Vagina (tissue), 2 donors: ENCODE measurements at places on chromosomes 4 and X. TPM values are rescaled to one million over a fixed set of nuclear protein-coding genes. Genes with fewer than 3 reads are reported as not detected.

The TLR3 gene
- total RNA-seq: 10.6 TPM

The TCP11X2 gene
- total RNA-seq: not detected

The CXCL11 gene
- not detected for total RNA-seq

The CFAP99 gene
- total RNA-seq: not detected

The AP1AR gene
- 28.2 TPM for total RNA-seq

The MAMLD1 gene
- total RNA-seq: 3.2 TPM

The VMA21 gene
- 21.6 TPM for total RNA-seq

DNA sequence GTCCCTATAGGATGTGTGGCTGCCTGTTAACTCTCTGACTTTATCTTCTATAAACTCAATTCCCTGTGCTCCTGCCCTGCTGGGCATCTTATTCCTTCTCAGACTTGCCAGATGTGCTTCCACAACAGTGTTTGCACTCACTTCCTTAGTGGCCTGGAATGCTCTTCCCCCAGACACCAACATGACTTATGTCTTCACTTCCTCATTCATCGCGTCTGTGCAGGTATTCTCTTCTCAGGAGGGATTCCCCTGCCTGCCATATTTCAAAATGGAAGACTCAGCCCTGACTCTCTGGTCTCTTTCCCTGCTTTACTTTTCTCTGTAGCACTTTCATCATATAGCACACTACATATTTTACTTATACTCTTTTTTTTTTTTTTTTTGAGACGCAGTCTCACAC, 344.0 kb downstream of the CENPC start:
- no peaks in the 10 kb centered on the region for H3K4me1 ChIP-seq
- no peaks in the 10 kb centered on the region for H3K27me3 ChIP-seq
- no peak overlapping the region for H3K4me3 ChIP-seq

GRCh38 chrX:135505351-135505750, 15.1 kb upstream of the INTS6L start:
- H3K27ac ChIP-seq: no peak overlapping the region
- H3K27me3 ChIP-seq: no peaks in the 10 kb centered on the region
- H3K4me3 ChIP-seq: no peak overlapping the region
- DNase-seq: no peak
- H3K36me3 ChIP-seq: no peaks in the 10 kb centered on the region

DNA sequence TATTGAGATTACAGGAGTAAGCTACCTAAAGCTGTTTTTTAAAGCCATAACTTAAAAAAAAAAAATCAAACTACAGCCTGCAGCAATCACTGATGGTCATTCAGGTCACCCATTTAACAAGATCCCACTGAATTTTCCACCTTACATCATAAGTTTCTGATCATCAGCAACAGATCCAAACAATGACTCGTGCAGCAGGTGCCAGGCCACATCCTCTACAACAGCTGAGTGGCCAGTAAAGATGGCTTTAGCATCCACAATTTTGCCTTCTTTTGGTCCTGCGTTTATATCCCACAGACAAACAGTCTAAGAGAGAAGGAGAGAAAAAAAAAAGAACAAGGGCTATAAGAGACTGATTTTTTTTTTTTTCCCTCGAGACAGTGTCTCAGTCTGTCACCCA, 16.6 kb downstream of the RBBP7 start:
- no peak overlapping the region for H3K27ac ChIP-seq
- H3K36me3 ChIP-seq: no peaks in the 10 kb centered on the region
- no peak for DNase-seq

DNA sequence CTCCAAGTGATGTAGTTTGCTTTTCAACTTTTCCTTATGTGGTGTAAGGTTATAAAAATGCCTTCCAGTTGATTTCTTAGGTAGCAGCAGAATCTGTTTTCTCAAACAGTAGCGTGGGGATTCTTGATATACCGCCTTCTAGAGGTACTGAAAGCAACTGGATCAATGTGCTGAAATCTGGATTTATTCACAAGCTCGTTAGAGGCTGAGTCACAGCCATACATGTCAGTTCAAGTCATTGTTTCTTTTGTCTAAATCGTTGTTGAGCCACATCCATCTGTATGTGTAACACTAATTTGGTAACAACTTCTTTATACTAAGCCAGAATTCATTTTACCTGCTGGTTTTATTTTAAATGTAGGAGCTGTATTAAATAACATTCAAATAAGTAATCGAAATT, 200.0 kb upstream of the MAD2L1 start:
- H3K27me3 ChIP-seq: no peaks in the 10 kb centered on the region
- H3K4me1 ChIP-seq: no peaks in the 10 kb centered on the region
- no peak for DNase-seq

- H3K27ac ChIP-seq: no peak overlapping the region
- H3K4me1 ChIP-seq: no peaks in the 10 kb centered on the region
- H3K4me3 ChIP-seq: no peak overlapping the region
- DNase-seq: no peak
Measured at GRCh38 chr4:104772849-104773248, 278.2 kb upstream of the CXXC4 start.

DNA sequence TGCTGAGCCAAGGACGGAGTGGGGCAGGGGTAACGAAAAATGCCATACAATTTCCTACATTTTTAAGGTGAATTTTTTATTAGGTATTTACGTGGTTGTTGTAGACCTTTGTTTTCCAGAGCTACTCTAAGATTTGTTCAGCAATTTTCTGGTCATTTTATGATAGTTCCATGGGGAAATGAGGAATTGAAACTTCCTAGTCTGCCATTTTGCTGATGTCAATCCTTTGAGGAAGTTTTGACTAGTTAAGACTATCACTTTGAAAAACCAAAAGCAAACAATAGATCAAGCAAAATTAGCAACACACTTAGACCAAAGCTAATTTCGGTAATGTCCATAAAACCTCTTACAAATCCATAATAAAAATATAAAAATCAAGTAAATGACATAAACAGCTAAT, 7.0 kb upstream of the TLR3 start:
- no peaks in the 10 kb centered on the region for H3K4me1 ChIP-seq
- no peaks in the 10 kb centered on the region for H3K36me3 ChIP-seq
- H3K27ac ChIP-seq: no peak overlapping the region
- DNase-seq: no peak
- no peak overlapping the region for H3K4me3 ChIP-seq
- no peaks in the 10 kb centered on the region for H3K27me3 ChIP-seq

DNA sequence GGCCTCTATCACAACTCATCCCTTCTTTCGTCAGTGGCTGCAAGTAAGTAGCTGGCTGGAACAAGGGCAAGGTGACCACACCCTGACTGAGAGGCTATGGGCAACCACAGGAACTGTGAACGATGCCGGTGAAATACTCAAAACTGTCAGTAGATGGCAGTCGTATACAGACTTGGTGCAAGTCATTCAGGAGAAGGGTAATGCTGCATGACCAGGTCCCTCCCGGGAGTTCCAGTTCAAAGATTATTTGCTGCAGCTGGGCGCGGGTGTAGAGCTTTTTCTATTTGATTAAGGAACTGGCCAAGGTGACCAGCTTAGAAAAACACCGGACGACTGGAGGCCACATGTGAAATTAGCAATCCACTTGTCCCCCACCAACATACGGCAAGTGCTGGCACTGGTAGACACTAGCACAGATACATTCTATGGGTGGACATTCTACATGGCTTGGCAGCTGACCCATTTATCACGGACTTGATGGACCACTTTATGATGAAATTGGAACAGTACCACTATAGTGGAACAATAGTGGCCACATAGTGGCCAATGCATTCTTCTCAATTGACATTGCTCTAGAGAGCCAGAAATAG, 726.6 kb downstream of the TRAM1L1 start:
- no peaks in the 10 kb centered on the region for H3K4me1 ChIP-seq
- H3K27me3 ChIP-seq: no peaks in the 10 kb centered on the region
- no peaks in the 10 kb centered on the region for H3K36me3 ChIP-seq
- no peak overlapping the region for H3K27ac ChIP-seq
- no peak overlapping the region for H3K4me3 ChIP-seq

GRCh38 chr4:7779432-7779768, 160.3 kb downstream of the AFAP1 start:
- no peak overlapping the region for H3K4me3 ChIP-seq
- H3K27ac ChIP-seq: no peak overlapping the region
- no peak for DNase-seq
- H3K27me3 ChIP-seq: no peaks in the 10 kb centered on the region
- H3K36me3 ChIP-seq: no peaks in the 10 kb centered on the region

DNA sequence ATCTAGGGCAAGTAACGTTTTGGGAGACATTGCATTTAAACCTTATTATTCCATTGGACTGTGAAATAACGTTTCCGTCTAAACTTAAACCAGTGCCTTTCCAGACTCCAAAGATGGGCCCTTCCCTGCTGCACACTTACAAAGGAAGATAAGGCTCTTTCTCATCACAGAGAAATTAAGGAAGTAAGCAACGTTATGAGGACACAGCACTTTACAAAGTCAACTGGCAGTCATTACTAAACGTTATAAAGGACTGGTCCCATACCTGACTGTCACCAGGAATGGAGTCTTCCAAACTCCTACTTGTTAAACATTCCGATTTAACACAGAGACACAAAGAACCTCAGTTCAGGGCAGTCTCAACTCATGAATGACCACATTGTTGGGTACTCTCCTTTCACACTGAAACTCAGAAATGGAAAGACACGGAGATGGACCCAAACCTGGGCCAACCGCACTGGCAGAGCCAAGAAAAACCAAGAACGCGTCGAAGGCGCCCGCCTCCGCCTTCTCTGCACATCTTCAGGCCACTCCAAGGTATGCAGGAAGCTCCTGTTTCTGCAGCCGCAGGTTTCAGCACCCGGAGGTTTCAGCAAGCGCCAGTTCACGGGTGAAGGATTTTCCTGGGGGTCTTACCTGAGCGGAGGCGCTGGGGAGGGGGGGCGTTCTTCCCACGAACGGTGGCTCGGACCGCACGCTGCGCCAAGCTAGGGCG, 670 bp downstream of the PAPSS1 start:
- peak overlapping the region; percentile 99 for H3K4me3 ChIP-seq
- peak overlapping the region; percentile 81 for H3K27ac ChIP-seq
- no peaks in the 10 kb centered on the region for H3K36me3 ChIP-seq
- peaks cover 31% of the 10 kb centered on the region for H3K4me1 ChIP-seq
- no peak for DNase-seq
- H3K27me3 ChIP-seq: no peaks in the 10 kb centered on the region

- H3K4me1 ChIP-seq: no peaks in the 10 kb centered on the region
- H3K4me3 ChIP-seq: no peak overlapping the region
- H3K27ac ChIP-seq: no peak overlapping the region
Measured at GRCh38 chr4:186151499-186151898, 39.9 kb upstream of the CYP4V2 start.

DNA sequence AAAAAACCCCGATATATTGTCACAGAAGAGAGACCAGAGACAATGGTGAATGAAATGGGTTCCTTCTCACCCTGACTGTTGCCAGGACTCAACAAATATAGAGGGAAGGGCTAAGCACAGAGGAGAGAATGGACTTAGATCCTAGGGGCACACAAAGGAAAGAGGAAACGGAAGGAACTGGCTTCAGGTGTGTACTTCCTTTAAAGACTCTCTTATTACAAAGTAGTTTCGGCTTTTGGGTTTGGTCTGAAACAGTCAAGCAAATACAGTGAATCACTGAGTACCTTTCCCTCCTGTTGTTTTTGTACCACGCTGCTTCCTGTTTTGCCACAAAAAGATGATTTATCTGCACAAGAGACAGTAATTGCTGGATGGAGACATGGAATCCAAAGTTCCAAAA, 46.1 kb upstream of the S100G start:
- H3K4me1 ChIP-seq: no peaks in the 10 kb centered on the region
- no peaks in the 10 kb centered on the region for H3K27me3 ChIP-seq
- no peak overlapping the region for H3K4me3 ChIP-seq
- no peak overlapping the region for H3K27ac ChIP-seq

GRCh38 chrX:54213603-54214002, 30.5 kb upstream of the FAM120C start:
- H3K36me3 ChIP-seq: no peaks in the 10 kb centered on the region
- no peaks in the 10 kb centered on the region for H3K27me3 ChIP-seq
- no peak overlapping the region for H3K4me3 ChIP-seq

GRCh38 chrX:153565996-153566580, 32.9 kb downstream of the CCNQ start:
- no peak overlapping the region for H3K27ac ChIP-seq
- no peak for DNase-seq
- H3K36me3 ChIP-seq: no peaks in the 10 kb centered on the region
- no peaks in the 10 kb centered on the region for H3K27me3 ChIP-seq
- H3K4me1 ChIP-seq: no peaks in the 10 kb centered on the region

GRCh38 chr4:89724716-89725115, 112.2 kb downstream of the SNCA start:
- no peak overlapping the region for H3K4me3 ChIP-seq
- H3K27me3 ChIP-seq: no peaks in the 10 kb centered on the region
- H3K4me1 ChIP-seq: no peaks in the 10 kb centered on the region
- H3K27ac ChIP-seq: no peak overlapping the region
- no peak for DNase-seq

DNA sequence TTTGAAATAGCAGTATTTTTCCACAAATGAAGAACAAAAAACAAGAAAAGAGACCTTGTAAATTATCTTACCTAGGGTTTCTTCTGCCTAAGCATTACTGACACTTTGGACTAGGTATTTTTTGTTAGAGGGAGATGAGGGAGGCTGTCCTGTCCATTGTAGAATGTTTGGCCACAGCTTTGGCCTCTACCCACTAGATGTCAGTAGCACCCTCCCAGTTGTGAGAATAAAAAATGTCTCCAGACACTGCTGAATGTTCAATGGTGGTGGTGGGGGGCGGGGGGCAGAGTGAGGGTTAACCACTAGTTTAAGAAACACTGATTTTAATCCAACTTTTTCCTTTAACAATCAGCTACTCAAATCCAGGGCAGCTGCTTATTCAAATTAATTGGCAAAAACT, 25.8 kb downstream of the OTUD4 start:
- no peak for DNase-seq
- H3K4me3 ChIP-seq: no peak overlapping the region
- H3K4me1 ChIP-seq: no peaks in the 10 kb centered on the region
- no peak overlapping the region for H3K27ac ChIP-seq
- no peaks in the 10 kb centered on the region for H3K27me3 ChIP-seq

GRCh38 chrX:71910986-71911730, 513 bp downstream of the NHSL2 start:
- H3K4me1 ChIP-seq: no peaks in the 10 kb centered on the region
- no peaks in the 10 kb centered on the region for H3K27me3 ChIP-seq

GRCh38 chr4:89752932-89753598, 83.9 kb downstream of the SNCA start:
- no peaks in the 10 kb centered on the region for H3K36me3 ChIP-seq
- DNase-seq: peak; percentile 93
- no peaks in the 10 kb centered on the region for H3K27me3 ChIP-seq
- H3K27ac ChIP-seq: peak overlapping the region; percentile 74

DNA sequence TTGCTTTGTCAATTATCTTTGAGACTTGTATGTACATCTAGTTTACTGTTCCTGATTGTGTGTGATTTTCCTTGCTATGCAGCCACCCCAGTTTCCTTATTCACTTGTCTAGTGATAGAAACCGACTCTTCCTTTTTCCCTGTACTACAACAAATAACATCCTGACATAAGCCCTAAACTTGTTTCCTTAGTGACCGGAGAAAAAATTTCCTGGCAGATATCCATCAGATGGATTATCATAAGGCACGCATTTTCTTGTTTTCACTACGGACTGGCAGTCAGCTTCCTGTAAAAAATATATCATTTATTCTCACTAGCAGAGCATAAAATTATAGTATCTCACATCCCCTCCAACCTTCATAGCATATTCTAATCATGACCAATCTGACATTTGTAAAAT, 410.7 kb downstream of the CENPC start:
- no peak for DNase-seq
- H3K27ac ChIP-seq: no peak overlapping the region
- no peaks in the 10 kb centered on the region for H3K36me3 ChIP-seq
- H3K27me3 ChIP-seq: no peaks in the 10 kb centered on the region
- no peak overlapping the region for H3K4me3 ChIP-seq

GRCh38 chr4:15149839-15150592, 147.7 kb downstream of the CPEB2 start:
- peaks cover 19% of the 10 kb centered on the region for H3K4me1 ChIP-seq
- no peak overlapping the region for H3K4me3 ChIP-seq
- no peak for DNase-seq
- no peaks in the 10 kb centered on the region for H3K36me3 ChIP-seq
